Activated CD4-positive, CD25-positive, alpha-beta regulatory T cell treated with anti-CD3 and anti-CD28 coated beads, Interleukin-2, amount 50 U/mL, for 24 hours (primary cell): ENCODE measurements at places on chromosomes 12 and 14.

GRCh38 chr12:65306366-65307168 lies 28.1 kb downstream of the MSRB3 start:
- ATAC-seq: no peak

GRCh38 chr12:63006536-63006935 lies 71.6 kb upstream of the PPM1H start:
- ATAC-seq: no peak

DNA sequence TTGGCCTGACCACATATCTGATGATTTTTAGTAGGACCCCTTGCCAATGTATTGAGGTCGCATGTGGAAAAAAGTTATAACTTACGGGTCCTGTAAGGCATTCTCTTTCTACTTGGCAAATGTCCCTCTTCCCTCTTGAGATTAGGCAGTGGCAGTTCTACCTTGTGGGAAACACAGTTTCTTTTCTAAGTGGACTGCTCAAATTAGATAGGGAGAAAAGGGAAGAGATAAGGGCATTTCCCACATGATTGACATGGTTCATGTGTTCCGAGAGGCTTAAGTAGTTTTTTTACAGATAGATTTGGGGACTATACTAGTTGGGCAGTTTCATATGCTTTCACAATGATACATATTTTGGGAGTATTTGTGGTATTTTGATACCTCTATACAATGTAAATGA lies 154.7 kb downstream of the FBXL14 start:
- no peak for ATAC-seq

DNA sequence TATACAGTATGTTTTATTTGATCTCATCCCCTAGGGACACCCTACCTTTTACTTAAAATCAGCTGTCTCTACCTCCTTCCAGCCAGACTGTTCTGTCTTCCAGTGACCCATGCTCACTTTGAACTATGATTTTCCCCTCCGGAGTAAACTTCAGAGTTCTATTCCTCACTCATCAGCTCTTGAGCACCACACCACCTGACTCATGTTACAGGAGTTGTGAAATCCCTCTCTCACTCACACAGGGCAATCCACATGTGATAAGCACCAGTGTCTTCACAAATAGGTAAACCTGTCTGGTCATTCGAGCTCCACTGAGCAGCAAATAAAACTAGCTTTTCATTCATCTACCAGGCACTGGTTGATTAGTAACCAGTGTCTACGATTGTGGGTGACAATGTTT lies 177.3 kb upstream of the BMP4 start:
- ATAC-seq: no peak

GRCh38 chr14:92577321-92577742 lies 63.8 kb downstream of the RIN3 start:
- peak; percentile 71 for ATAC-seq

GRCh38 chr14:69481815-69482568 lies 2.5 kb upstream of the PLEKHD1 start:
- ATAC-seq: no peak
